Neural progenitor cell (in vitro differentiated cells): ENCODE measurements at places on chromosomes 3 and 15. TPM values are rescaled to one million over a fixed set of nuclear protein-coding genes. Genes with fewer than 3 reads are reported as not detected.

Gene PIERCE2
- 3.9 and 14.2 TPM in 2 replicates for total RNA-seq

Gene COLQ
- 1.5 and 2.8 TPM in 2 replicates for total RNA-seq

Gene CHST13
- 0.09 and 0.34 TPM in 2 replicates for total RNA-seq

Gene ANKRD63
- total RNA-seq, result not detected in 2 replicates

Gene KLHL6
- total RNA-seq, result 0.09 and 0.40 TPM in 2 replicates

Gene TBC1D21
- not detected in 2 replicates for total RNA-seq

Gene TMEM40
- total RNA-seq, result not detected in 2 replicates

Gene DAZL
- 3.2 and 4.7 TPM in 2 replicates for total RNA-seq

Gene PAQR9
- 1.7 and 2.2 TPM in 2 replicates for total RNA-seq

Gene CASR
- not detected in 2 replicates for total RNA-seq

Gene ANKRD34C
- total RNA-seq, result not detected in 2 replicates

Gene FAH
- total RNA-seq, result 8.3 and 15.3 TPM in 2 replicates

Gene ATP11B
- 39.0 and 59.0 TPM in 2 replicates for total RNA-seq

Gene LRRC2
- not detected in 2 replicates for total RNA-seq

Gene MAP1A
- 4.0 and 8.2 TPM in 2 replicates for total RNA-seq

Gene SLC25A36
- total RNA-seq, result 154 and 203 TPM in 2 replicates

Gene IL5RA
- total RNA-seq, result not detected in 2 replicates

Gene ADAMTSL3
- 0.41 and 1.5 TPM in 2 replicates for total RNA-seq

Gene LXN
- 20.7 and 25.9 TPM in 2 replicates for total RNA-seq

Gene SKOR1
- 0.09 and 0.51 TPM in 2 replicates for total RNA-seq

Gene LMAN1L
- total RNA-seq, result not detected in 2 replicates

Gene LDHAL6B
- not detected in 2 replicates for total RNA-seq

Gene GABRG3
- total RNA-seq, result 1.7 and 3.4 TPM in 2 replicates

Gene ATP6V1A
- total RNA-seq, result 90.7 and 115 TPM in 2 replicates

Gene LCMT2
- total RNA-seq, result 14.2 and 14.6 TPM in 2 replicates

Gene GOLGA6D
- total RNA-seq, result not detected in 2 replicates

Gene NPAP1
- total RNA-seq, result 0.06 TPM in 1 of 2 replicates, not detected in the other

Gene FSD2
- total RNA-seq, result not detected in 2 replicates

Gene FBXL22
- 0.43 and 0.71 TPM in 2 replicates for total RNA-seq

Gene MYLK
- 28.4 and 34.3 TPM in 2 replicates for total RNA-seq

Gene SOX14
- total RNA-seq, result not detected in 2 replicates

Gene FBLN2
- 15.0 and 15.9 TPM in 2 replicates for total RNA-seq

Gene CNTN4
- total RNA-seq, result 5.1 and 5.2 TPM in 2 replicates

Gene CADPS
- 11.7 and 17.3 TPM in 2 replicates for total RNA-seq

Gene SCN5A
- 3.9 and 4.6 TPM in 2 replicates for total RNA-seq

Gene ZIC1
- 0.56 and 0.84 TPM in 2 replicates for total RNA-seq

Gene HMCES
- 25.1 and 28.6 TPM in 2 replicates for total RNA-seq

Gene AHSG
- total RNA-seq, result not detected in 2 replicates

Gene ISLR2
- not detected in 2 replicates for total RNA-seq

Gene ZNF774
- 1.9 and 8.3 TPM in 2 replicates for total RNA-seq

Gene SI
- not detected in 2 replicates for total RNA-seq

Gene MSL2
- total RNA-seq, result 40.8 and 52.9 TPM in 2 replicates

Gene NRROS
- 0.58 and 1.7 TPM in 2 replicates for total RNA-seq

Gene NR1I2
- total RNA-seq, result 0.22 and 0.69 TPM in 2 replicates

Gene PLA2G4E
- not detected in 2 replicates for total RNA-seq

Gene CTXN2
- 0.03 and 0.60 TPM in 2 replicates for total RNA-seq

Gene OCA2
- total RNA-seq, result 0.65 and 1.0 TPM in 2 replicates

Gene GOLGA8H
- 0.06 and 0.24 TPM in 2 replicates for total RNA-seq
